Activated CD4-positive, alpha-beta T cell treated with anti-CD3 and anti-CD28 coated beads, Interleukin-2, amount 10 ng/mL, durations not matched to agents 24 days and 14 days (primary cell): ENCODE measurements at places on chromosomes 5 and 9.

DNA sequence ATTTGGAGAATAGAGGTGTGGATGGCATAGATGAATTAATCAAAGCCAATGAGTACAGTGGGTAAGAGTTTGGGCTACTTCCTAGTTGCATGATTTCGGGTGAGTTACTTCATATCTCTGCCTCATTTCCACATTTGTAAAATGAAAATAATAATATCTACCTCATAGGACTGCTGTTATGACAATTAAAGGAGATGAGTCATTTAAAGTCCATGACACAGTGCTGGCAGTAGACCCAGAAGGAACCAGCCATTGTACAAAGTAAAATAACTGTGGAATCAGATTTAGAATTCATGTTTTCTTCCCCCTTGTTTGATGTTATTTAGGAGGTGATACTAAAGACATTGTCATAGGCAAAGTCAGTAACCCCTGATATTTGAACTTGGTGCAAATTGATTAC lies 139.5 kb upstream of the SLC27A6 start:
- DNase-seq: no peak

DNA sequence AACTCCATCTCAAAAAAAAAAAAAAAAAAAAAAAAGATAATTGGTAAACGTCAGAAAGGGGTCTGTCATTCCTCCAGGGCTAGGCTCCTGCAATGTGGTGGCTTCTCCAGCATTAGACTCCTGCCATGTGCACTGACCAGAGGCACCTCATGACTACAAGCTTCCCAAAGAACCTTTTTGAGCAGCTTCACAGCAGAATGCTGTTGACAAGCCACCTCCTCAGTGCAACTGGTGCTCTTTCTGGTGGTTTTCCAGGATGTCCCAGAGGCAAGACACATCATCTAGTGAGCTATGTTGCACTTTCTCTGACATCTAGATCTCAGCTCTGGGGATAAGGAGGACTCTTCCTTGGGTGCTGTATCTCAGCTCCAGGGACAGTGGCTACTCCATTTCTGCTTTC lies 11.6 kb downstream of the RPL37 start:
- no peak for DNase-seq

GRCh38 chr9:16912197-16912596 lies 41.7 kb upstream of the BNC2 start:
- DNase-seq: no peak

DNA sequence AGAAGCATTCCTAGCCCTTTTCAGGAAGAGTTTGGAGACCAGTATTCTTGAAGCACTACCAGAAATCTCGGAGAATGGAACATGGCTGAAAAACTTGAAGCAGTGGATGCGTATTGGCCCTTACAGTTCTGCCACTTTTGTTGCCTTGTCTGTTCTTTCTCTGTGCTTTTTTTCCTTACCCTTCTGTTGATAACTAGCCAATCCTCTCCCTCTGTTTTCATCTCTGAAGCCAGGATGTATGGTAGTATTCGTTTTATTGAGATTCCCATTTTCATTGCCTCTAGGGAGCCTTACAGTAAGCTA lies 564 bp upstream of the CCNH start:
- no peak for DNase-seq

DNA sequence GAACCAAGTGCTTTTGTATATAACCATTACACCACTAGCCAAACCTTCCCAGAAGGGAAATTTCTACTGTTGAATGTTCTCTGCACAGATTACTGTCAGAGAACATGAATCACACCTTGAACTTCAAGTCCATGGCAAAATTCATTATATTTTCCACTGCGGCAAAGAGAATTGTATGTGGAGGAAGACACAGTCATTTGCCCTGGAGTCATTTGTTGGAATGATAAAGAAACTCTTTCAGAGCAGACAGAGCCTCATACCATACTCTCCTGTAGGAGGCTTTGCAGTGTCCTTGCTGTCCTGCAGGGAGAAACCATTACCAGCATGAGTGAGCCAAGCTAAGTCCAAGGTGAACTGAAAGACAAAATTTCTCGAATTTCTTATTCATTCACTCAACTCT lies 369.0 kb downstream of the ARHGEF28 start:
- DNase-seq: no peak

GRCh38 chr5:95810305-95811125 lies 12.0 kb downstream of the GLRX start:
- DNase-seq: peak; percentile 61

DNA sequence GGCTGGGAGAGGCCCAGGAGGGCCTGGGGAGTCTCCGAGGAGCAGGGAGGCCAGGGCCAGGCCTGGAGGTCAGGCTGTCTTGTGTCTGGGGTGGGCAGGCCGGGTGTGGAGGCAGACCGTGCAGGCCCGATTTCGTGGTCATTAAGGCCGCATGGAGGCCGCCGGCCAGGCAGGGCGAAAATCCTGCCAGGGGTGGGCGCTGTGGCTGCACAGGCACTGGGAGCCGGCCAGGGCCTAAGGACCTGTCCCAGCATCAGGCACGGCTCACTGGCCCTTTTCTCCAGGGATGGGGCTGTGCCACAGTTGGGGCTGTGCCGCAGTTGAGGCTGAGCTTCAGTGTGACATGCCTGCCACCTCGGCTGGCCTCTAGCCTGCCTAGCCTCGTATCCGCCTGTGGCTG lies 35.9 kb downstream of the ASS1 start:
- no peak for DNase-seq

DNA sequence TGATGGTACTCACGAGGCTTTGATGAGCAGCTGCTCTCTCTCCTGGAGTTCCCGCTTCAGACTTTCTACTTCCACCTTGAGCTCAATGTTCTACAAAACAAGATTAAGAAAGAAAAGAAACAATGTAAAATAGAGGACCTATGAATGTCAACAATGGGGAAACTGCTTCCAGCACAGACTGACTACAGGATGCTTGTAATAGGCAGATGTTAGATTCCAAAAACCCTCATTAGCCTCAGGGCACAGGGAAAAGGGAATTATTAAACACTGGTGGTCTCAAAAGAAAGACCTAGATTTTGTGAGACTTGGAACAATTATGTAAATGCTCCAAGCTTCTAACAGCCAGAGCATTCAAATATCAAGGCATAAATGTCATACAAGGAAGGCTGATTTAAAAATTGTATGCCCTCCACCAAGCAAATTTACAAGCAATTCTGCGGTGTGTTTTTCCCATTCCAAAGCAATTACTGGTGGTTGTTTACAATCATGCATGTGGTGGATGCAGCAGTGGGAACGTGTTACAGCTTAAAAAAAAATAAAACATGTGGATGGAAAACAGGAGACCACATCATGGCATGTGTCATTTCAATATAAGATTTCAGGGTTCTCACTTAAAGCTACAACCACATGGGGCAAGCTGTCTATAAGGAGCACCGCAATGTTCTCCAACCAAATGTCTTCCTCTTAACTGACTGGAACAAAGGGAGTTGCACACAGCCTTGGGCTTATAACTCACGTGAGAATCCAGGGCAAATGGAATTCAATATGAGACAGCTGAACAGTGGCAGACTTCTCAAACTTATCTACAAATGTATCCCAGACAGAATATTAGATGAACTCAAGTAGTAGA lies 34.0 kb downstream of the CDK5RAP2 start:
- no peak for DNase-seq

- DNase-seq: no peak
These were observed 146.4 kb downstream of the GRIA1 start for GRCh38 chr5:153636670-153637451.

DNA sequence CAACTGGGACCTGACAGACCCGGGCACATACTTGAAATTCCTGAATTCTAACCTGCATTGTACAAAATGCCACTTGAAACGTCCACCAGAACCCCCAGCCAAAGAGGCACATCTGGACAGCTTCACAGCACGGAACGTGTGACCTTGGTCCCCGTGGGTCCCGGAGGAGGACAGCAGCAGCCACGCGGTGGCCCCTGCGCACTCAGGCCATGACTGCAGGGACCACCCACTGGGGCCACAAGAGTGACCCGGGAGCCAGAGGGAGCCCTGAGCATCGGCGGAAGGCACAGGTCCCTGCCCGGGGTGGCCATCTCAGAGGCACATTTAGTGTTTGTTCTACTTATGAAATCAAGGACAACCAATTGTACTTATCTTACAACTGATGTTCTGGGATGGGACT lies 2.1 kb upstream of the SNAPC4 start:
- no peak for DNase-seq

DNA sequence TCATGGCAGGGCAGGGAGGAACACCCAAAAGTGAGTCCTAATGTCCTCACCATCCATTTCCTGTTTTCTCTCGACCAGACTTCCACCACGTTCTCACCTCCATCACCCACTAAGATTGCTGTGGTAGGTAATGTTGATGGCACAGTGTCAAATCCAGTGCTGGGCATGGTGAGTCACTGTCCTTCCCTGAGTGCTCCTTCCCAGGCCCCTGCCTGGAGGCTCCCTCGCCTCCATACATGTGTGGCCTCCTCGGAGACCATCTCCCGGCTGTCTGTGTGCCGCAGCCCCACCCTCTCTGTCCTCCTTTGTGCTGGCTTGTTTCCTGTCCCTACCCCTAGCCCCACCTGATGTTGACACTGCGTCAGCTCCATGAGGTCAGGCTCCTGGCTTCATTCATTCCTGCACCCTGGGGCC lies 177.5 kb downstream of the SYK start:
- no peak for DNase-seq

GRCh38 chr5:116848954-116849581 lies 274.4 kb upstream of the SEMA6A start:
- no peak for DNase-seq

GRCh38 chr5:5645198-5645597 lies 222.7 kb downstream of the ICE1 start:
- DNase-seq: no peak

- DNase-seq: no peak
These were observed 139.7 kb downstream of the MEF2C start for GRCh38 chr5:88743231-88743834.

- no peak for DNase-seq
These were observed 7.6 kb upstream of the PLPP6 start for GRCh38 chr9:4654538-4654937.

DNA sequence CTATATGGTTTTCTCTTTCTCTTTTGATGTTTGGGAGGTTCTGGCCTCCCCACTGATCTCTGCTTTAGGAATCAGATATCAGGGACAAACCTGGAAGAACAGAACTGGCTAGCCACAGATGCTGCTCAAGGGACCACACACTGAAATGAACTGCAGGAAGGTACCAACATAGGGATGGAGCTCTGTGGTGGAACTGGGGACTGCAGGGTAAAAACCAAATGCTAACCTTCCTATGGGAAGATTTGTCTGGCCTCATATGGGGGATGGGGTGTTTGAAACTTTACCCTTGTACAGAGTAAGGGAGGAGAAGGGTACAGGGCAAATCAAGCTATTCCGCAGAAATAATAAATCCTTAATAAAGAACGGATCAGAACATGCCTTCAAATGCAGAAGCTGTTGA lies 49.4 kb downstream of the ELOVL7 start:
- no peak for DNase-seq

DNA sequence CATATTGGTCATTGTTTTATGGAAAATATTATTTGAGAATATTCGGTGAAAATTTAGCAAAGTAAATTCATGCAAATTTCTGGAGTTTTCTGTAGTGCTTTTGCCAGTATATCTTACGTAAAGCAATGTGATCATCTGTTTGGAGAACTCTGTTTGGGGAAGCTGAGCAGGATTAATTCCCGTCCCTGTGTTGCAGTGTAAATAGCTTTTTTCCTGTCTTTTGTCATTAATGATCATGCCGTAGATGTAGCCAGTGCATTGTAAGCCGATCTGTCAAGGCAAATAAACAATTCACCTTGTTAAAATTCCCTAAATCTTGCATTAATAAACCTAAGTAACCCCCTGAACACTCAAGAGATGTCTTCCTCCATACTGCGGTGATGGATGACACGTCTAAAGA lies 39.2 kb downstream of the PPIC start:
- DNase-seq: no peak

- DNase-seq: no peak
These were observed 497.4 kb upstream of the CYLC2 start for GRCh38 chr9:102497709-102498108.

GRCh38 chr5:126647071-126647470 lies 46.3 kb downstream of the PHAX start:
- DNase-seq: no peak

GRCh38 chr5:72790186-72790585 lies 26.3 kb upstream of the TNPO1 start:
- DNase-seq: no peak

DNA sequence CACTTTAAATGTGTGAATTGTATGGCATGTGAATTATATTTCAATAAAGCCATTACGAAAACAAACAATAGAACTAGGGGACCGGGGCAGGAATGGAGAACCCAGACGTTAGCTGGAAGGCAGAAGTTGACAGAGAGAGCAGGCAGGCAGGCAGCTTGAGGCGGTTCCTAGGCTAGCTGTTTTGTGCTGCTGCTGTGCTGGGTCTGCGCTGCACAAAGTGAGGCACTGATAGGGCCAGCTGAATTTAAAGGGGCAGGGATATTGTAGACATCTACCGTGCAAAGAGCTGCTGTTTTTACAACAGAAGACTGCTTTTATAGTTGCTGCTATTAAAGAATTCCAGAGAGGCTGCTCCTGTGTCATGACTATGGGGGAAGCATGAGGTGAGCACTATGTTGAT lies 21.6 kb upstream of the MIER3 start:
- no peak for DNase-seq

DNA sequence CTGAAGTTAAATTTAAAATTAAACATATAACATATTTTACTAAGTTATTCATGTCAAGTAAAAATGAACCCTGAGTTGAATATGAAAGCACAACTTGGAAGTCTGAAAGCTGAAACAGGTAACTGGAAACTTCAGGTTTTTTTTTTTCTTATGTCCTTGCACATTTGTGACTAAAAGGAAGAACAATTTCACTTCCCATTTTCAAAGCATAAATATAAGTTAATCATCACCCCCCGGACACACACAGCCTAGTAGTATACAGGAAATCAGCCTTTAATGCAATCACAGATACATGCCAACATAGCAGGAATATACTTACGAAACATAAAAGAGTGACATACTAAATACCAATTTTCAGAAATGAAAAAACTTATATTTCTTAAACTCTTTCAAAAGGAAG lies 225.9 kb downstream of the RFX3 start:
- no peak for DNase-seq
